NCI-H1092 treated with DMSO at 0.1 percent for 48 hours (cell line): ENCODE measurements at places on chromosomes 11 and 22.

DNA sequence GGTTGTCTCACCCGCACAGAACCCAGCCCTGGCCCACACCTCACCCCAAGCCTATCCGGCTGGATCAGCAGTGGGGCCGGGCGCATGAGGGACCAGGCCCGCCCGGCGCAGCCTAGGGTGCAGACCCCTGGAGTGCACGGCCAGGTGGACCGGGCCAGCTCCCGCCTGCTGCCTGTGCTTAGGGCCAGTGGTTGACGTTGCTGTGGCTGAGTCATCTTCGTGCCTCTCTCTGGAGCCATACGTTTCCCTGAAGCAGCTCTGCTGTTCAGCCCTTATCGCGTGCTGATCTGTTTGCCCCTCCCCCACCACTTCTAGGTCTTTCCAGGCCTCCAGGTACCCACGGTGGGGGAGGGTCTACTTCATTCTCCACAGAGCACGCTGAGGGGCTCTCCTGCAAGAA, 39.5 kb downstream of the CDKN1C start:
- no peak for DNase-seq

- DNase-seq: no peak
Observed at GRCh38 chr11:3216027-3216525, 2.5 kb downstream of the MRGPRG start.

DNA sequence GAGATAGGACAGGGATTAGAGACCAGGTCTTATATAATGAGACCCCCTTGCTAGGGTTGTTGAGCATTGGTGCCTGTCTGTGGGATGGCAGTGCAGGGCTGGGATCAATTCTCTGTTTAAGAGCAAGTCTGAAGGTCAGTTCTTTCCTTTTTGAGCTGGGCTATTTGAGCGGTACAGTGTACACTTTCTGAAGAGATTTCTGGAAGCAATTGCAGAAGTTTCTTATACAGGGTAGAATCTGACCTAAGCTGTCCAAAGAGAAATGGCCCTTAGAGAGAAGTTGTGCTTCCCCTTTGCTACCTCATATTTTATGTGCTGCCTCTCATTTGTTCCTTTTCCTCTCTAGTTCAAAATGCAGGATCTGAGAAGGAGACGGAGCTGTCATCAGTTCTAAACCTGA, 35.8 kb downstream of the CSTPP1 start:
- no peak for DNase-seq

GRCh38 chr11:36432738-36433137, 77.3 kb downstream of the TRAF6 start:
- DNase-seq: no peak

GRCh38 chr22:39155421-39155820, 2.9 kb upstream of the CBX7 start:
- no peak for DNase-seq

GRCh38 chr11:77966338-77966737, 28.1 kb downstream of the INTS4 start:
- DNase-seq: no peak

DNA sequence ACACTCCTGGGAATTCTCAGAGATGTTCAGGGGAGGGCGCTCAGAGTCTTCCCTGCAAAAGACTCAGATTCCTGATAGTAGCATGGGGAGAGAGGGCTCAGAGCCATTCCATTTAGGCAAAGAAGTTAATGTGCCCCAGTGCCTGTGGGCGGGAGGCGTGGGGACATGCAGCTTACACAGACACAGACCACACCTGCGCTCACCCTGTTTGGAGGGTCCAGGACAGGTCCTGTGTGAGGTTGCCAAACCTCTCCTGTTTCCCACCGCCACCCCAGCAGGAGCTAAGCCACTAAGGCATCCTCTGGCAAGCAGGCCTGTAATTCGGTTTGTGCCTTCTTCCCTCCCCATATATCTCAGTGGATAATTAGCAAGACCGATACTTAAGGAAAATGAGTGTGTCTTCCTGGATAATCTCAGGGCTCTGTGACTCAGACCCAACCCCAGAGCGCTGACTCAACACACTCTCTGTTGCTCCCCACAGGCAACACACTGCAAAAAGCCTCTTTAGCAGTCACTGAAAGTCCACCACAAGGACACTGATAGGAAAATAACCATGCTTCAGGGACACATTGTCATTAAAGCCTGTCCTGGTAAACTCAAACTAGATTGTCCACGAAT, 118.9 kb upstream of the LMO1 start:
- DNase-seq: no peak

DNA sequence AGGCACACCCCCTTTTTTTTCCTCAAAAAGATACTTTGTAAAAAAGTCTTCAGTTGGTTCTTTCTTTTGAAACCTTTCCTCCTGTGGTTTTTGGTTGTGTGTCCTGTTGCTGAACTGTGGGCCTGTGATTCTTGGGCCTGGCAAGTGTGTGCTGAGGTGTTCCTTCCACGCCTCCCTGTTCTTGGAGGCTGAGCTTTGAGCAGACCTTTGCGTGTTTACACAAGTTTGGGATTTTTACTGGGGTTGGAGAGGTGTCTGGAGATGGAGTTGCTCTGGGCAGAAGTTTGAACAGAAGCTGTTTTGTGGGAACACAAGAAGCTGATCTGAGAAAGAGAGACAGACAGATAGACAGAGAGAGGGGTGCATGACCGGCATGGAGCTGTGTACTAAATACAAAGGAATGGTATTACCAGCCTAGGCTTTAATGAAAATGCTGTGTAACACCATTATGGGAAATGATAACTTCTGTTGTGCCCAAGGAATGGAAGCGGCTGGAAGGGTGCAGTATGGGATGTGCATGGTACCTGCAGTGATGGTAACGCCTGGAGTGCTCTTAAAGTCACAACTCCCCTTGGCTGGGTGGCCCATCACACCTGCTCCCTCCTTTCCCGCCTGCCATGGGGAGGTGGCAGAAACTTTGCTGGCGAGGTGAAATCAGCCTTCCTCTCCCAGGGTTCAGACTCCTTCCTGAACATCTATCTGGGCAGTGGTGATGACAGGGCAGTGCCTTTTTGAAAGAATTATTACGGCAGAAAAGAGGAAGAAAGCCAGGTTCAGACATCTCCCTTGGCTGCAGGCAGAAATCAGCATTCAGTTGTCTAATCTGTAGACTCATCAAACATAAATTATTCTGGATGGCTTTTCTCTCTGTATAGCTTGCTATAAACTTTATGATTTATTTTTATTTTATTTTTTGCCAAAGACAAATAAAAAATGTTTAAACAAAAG, 70.4 kb downstream of the LDLRAD3 start:
- no peak for DNase-seq

DNA sequence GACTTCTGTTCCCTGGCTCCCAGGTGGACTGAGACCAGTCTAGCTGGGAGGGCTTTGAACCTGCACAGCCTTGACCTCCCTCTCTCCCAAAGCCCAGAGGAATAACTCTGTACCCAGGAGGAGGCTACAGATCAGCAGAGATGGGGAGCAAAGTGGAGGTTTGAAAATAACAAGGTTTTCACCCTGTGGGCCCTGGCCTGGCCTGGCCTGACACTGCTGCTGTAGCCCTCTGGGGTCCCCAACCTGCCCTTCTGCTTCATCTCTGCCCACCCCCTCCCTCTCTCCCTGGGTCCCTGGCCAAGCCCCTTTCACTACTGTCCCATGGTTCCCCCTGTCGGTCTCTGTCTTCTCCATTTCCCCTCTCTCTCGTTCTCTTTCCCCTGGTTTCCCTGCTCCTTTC, 225.2 kb downstream of the BUD13 start:
- no peak for DNase-seq

DNA sequence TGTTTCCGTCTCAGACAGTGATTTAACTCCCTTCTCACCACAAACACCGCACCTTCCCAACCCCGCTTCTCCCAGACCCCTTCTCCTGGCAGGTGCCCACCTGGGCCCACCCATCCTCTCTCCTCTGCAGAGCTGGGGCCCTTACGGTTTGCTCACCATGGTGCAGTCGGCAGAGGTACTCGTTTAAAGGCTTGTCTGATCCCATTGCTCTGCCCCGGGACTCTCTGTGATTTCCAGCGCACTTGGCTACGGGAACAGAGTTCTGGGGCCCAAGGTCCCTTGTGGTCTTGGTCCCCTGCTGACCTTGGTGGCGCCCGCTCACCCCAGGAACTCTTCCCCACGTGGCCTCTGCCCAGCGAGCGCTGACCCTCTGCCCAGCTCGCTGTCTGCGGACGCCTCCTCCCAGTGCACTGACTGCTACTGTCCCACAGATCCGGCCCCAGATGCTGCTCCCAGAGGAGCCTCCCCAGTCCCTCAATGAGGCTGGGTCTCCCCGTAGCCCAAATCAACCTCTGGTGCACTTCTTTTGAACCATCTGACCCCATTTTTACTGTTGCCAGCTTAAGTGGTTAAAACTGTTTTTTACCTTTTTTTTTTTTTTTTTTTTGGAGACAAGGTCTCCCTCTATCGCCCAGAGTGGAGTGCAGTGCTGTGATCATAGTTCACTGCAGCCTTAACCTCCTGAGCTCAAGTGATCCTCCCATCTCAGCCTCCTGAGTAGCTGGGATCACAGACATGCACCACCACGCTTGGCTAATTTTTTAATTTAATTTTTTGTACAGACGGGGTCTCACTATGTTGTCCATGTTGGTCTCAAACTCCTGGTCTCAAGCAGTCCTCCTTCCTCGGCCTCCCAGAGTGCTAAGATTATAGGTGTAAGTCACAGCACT, 21.3 kb upstream of the CTSD start:
- DNase-seq: no peak

GRCh38 chr11:118216621-118217481, 8.0 kb downstream of the JAML start:
- DNase-seq: no peak

DNA sequence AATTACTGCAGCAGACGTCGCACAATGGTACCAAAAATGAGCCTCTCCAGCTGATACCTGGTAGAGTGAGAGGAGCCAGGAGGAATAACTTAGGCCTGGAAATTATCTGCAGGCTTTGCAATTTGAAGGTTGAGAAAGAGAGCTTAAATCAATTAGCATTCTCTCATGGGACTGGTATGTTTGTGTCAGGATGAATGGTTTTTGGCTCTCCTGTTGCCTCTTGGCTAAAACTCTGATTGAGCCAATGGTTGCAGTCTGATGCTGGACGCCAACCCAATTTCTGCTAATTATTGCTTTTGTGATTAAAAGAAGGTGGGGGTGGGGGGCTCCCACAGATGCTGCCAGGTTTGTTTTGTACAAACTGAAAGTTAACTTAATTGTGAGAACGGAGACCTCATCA, 12.5 kb upstream of the NELL1 start:
- no peak for DNase-seq
